ENCODE measurements at places on chromosomes 3 and 15. TPM values are rescaled to one million over a fixed set of nuclear protein-coding genes. Genes with fewer than 3 reads are reported as not detected.

DNA sequence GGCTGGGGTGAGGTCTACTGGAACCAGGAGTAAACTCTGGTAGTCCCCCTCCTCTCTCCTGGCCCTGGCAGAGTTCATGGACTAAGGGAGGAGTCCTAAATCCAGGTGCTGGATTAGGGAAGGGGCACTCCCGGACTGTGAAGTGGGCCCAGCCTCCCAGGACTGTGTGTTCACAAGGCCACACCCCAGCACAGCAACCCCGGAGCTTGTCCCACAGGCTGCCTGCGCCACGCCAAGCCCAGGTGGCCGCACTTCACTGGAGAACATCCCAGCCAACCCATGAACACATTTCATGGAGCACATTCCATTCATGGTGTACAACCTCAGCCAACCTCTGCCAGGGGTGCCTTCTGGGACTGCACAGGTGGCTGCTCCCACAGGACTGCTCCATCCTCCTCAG is 8.2 kb downstream of the ARPIN start:
- H3K36me3 ChIP-seq: peaks cover 55% of the 10 kb centered on the region
- H3K27ac ChIP-seq: no peak overlapping the region
- DNase-seq: no peak
- H3K4me1 ChIP-seq: no peaks in the 10 kb centered on the region

- no peaks in the 10 kb centered on the region for H3K36me3 ChIP-seq
- DNase-seq: no peak
- no peak overlapping the region for H3K4me3 ChIP-seq
These were observed 48.4 kb downstream of the DTWD1 start for GRCh38 chr15:49669288-49669687.

DNA sequence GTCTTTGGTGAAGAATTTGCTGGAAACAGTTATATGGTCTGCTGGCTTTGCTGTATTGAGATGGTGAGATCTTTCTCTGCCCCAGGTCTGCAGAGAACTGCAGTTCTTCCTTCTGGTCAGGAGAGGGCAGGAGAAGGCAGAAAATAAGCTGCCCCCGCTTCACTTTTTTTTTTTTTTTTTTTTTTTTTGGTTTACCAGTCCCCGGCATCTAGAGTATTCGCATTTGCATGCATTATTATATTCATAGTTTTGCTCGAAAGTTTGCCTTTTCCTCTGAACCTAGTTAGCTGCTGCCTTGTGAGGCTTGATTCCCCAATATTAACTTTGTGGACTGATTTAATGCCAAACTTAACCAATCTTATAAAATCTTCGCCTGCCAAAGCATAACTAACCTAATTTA is 10.6 kb upstream of the PARL start:
- no peaks in the 10 kb centered on the region for H3K4me1 ChIP-seq
- no peaks in the 10 kb centered on the region for H3K27me3 ChIP-seq
- H3K27ac ChIP-seq: no peak overlapping the region
- no peak overlapping the region for H3K4me3 ChIP-seq

DNA sequence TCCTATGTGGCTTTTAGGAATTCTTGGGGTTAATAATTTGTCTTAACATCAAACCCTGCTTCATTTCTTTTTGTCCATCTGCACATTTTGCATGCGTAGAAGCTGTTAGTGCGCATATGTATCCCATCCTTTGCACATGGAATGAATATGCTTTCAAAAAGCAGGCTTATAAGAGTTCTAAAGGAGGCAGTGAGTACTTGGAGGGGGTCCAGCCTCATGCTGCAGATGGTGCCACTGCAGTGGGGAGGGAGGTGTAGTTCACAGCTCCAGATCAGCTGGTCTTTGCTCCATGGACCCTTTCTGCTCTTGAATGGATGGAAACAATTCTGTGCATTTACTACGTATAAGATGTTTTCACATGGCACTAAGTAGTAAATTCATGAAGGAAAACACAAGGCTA is 20.7 kb upstream of the SSR3 start:
- no peak overlapping the region for H3K27ac ChIP-seq
- no peak overlapping the region for H3K4me3 ChIP-seq
- no peak for DNase-seq
- no peaks in the 10 kb centered on the region for H3K36me3 ChIP-seq

DNA sequence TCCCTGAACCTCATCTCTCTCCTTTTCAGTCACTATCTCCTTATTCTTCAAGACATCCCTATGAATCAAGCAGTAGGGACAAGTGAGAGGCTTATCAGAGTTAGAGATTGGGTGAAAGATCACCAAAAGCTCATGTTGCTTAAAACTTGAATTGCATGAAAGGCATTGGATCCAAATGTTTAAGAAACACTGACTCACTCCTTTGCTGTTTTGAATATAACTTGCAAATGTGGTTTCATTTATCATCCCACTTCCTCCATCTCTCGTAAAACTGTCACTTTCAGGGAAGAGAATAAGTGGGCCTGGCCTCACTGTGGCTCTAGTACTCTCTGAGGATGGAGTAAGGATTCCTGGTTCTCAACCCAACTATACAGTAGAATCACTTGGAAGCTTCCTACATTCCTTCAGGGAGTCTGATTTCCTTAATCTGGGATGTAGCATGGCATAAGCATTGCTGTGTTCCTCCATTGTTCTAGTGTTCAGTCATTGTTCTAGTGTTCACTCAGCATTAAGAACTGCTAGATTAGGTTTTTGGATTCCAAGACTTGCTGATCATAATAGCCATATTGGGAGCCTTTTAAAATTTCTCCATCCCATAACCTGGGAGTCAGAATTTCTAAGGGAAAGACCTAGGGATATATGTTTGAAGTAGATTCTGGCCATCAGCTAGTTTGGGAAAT is 171.8 kb downstream of the TMEM108 start:
- H3K27ac ChIP-seq: no peak overlapping the region
- peaks cover 6% of the 10 kb centered on the region for H3K4me1 ChIP-seq

DNA sequence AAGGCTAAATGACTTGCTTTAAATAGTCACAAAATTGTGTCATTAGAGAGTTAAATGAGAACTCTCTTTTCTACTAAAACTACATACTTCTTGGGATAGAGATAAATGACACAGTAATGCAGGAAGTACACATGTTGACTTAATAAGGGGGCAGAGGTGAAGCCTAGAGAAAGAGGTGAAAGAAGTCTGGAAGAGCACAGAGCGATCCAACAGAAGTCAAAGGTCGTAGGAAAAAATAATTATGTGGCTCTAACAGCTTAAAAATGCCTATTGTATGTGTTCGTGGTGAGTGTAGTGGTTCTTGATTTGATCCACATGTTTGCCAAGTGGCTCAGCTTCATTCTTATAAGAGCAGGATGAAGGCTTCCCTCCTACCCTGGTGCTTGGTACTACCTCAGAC is 61.7 kb downstream of the TMEM212 start:
- H3K4me3 ChIP-seq: no peak overlapping the region
- no peak overlapping the region for H3K27ac ChIP-seq
- no peaks in the 10 kb centered on the region for H3K27me3 ChIP-seq

DNA sequence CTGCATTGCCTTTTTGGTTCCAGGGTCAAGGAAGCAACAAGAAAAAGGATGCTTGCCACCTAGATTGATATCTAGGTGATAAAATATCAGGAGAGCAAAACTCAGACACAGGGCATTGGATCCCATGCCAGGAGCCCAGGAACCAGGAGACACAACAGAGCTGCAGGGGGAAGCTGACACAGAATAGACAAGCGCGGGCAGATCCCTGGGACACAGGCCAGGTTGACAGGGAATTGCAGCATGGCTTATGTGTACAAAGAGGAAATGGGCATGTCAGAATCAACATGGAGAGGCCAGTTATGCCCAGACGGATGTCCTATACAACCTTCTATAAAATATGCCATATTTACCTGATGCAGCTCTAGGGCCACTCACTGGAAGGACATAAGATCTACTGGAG is 84.2 kb downstream of the SEMA6D start:
- no peak overlapping the region for H3K4me3 ChIP-seq
- no peaks in the 10 kb centered on the region for H3K27me3 ChIP-seq
- H3K27ac ChIP-seq: no peak overlapping the region
- no peaks in the 10 kb centered on the region for H3K36me3 ChIP-seq
- no peaks in the 10 kb centered on the region for H3K4me1 ChIP-seq
- no peak for DNase-seq

DNA sequence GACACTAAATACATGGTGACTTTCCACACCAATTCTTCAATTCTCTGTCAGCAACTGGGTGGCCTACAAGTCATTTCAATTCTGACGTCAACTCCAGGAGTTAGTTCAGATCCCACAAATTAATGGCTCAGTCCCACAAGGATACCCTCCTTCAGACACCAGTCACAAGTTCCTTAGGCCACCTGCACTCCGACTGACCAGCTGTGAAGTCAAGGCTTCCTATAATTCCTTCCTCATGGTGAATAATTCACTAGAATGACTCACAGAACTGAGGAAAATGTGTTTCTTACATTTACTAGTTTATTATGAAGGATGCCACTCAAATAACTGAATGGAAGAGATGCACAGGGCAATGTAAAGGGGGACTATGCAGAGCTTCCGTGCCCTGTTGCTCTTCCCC is 6.3 kb upstream of the PIAS1 start:
- no peaks in the 10 kb centered on the region for H3K36me3 ChIP-seq
- no peak for DNase-seq
- H3K27ac ChIP-seq: no peak overlapping the region
- no peaks in the 10 kb centered on the region for H3K4me1 ChIP-seq

- no peak for DNase-seq
- no peaks in the 10 kb centered on the region for H3K27me3 ChIP-seq
- H3K36me3 ChIP-seq: peaks cover 93% of the 10 kb centered on the region
- H3K4me1 ChIP-seq: peaks cover 33% of the 10 kb centered on the region
These were observed 20.2 kb downstream of the ATOSA start for GRCh38 chr15:52658955-52659354.

DNA sequence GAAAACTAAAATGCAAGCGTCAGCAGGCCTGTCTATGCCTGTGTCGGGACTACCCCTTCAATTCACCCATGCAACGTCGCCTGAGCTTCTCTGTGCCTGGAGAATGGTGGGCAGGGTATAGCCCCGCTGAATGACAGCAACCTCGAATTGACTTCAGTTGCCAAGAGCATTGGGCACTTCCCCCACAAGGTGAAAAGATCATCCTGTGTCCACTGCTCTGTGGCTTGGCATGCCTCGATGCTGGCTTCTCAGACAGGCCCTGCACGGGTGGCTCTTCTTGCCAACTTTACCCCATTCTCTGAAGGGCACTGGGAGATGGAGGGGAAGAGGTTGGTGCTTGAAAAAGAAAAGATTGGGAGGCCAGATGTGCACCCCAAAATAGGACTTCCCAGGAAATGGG is 3.3 kb downstream of the SLC6A1 start:
- H3K36me3 ChIP-seq: no peaks in the 10 kb centered on the region
- peaks cover 15% of the 10 kb centered on the region for H3K27me3 ChIP-seq
- H3K4me1 ChIP-seq: peaks cover 19% of the 10 kb centered on the region
- no peak overlapping the region for H3K27ac ChIP-seq
- no peak overlapping the region for H3K4me3 ChIP-seq

GRCh38 chr3:16860234-16860633 is 24.5 kb upstream of the PLCL2 start:
- no peaks in the 10 kb centered on the region for H3K36me3 ChIP-seq
- H3K4me3 ChIP-seq: no peak overlapping the region
- no peak for DNase-seq

GRCh38 chr15:34239151-34239808 is 14.5 kb downstream of the EMC4 start:
- no peak overlapping the region for H3K27ac ChIP-seq
- H3K4me1 ChIP-seq: no peaks in the 10 kb centered on the region
- no peak for DNase-seq
- H3K27me3 ChIP-seq: no peaks in the 10 kb centered on the region
- no peak overlapping the region for H3K4me3 ChIP-seq

DNA sequence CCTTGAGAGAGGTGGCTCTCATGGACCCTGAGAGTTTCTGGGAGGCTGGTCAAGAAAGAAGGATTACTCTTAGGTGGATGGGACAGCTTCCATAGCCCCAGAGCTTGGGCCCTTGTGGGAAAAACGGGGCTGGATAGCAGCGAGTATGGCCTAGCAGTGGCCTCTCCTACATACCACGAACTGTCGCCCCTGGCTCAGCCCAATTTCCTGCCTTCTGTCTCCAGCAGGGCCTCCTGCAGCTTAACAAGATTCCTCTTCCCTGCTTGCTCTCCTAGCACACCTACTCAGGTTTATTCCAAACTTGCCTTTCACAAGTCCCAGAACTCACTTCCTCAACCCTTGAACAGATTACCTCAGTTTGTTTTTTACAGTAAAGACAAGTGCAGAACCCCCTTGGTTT is 139.7 kb upstream of the TPM1 start:
- no peaks in the 10 kb centered on the region for H3K27me3 ChIP-seq
- H3K4me1 ChIP-seq: peaks cover 28% of the 10 kb centered on the region
- H3K36me3 ChIP-seq: no peaks in the 10 kb centered on the region
- no peak overlapping the region for H3K4me3 ChIP-seq
- no peak overlapping the region for H3K27ac ChIP-seq

DNA sequence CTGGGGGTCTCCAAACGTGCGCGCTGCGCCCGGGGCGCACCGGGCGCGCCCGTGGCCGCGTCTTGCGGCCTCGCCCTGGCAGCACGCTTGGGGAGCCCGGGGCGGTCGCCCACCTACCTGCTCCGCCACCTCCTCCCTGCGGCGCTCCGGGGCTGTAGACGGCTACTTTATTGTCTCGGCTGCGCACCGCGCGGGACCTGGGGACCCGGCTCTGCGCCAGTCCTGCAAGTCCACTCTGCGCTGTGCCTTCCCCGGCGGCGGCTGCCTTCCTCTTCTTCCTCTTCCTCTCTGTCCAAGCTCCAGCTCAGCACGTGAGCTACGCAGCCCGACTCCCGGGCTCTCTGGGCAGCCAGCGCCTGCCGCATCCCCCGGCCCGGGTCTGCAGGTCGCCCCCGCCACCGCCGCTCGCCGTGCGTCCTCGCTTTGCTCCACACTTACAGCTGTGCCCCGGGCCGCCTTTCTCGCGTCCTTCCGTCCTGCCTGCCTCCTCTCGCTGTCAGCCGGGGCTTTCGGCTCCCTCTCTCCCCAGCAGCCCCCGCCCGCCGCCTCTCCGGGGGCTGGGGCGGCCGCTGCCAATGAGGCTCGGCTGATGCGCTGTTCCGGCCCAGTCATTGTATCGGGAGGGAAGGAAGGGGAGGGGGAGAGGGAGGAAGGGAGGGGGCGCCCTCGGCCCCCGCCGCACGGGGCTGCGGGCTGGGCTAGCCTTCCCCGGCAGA is 156.4 kb upstream of the FRMD4B start:
- H3K27ac ChIP-seq: peak overlapping the region; percentile 51
- peak; percentile 70 for DNase-seq
- H3K4me1 ChIP-seq: peaks cover 14% of the 10 kb centered on the region
- no peaks in the 10 kb centered on the region for H3K27me3 ChIP-seq
- H3K36me3 ChIP-seq: no peaks in the 10 kb centered on the region

Gene PCOLCE2
- polyA plus RNA-seq: 60.1 TPM

Gene PFKFB4
- 1.2 TPM for polyA plus RNA-seq

Gene ZDHHC23
- 0.76 TPM for polyA plus RNA-seq

Gene IMPDH2
- polyA plus RNA-seq: 116 TPM

Gene CTXN2
- polyA plus RNA-seq: not detected

Gene GOLGA8S
- 0.01 TPM for polyA plus RNA-seq

All from heart left ventricle (tissue), 16 donors.